ENCODE measurements at places on chromosomes 16 and 17.

DNA sequence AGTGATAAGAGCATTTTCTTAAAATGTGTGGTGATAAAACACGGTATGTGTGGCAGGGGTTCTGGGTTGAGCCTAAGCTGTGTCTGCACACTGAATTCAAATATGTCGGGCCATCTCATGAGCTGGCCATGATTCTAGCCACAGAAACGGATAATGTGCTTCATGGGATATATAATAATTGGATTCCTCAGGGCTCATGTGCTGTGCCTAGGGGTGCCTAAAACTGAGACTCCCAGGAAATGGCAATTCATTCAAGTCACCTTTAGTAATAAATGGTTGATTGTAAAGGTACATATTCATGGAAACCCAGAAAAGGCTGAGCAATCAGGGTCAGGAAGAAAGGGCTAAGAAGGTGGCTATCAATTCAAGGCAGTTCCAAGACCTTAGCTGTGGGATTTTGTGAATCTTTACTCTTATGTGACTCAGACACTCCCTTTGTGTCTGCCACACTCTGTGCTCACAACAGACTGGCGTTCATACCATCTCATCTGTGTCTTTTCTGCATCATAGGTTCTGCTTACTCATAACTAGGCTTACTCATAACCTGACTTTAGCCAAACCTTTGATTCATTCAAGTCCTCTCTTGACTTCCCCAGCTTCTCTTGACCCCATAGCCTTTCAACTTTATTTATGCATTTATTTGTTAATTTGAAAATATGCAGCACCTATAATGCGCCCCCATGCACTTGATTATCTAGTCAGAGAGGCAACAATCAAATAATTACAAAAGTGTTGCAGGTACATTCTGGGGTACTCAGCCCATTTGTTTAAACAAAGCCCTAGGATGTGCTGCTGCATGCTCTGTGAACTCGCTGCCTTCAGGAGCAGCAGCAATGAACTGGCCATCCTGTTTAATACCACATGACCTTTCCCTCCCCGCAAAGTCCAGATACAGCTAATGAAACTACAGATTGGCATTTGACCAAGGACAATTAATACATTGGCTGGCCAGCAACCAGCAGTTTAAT lies 28.4 kb upstream of the MED13 start:
- DNase-seq: peak; percentile 85

DNA sequence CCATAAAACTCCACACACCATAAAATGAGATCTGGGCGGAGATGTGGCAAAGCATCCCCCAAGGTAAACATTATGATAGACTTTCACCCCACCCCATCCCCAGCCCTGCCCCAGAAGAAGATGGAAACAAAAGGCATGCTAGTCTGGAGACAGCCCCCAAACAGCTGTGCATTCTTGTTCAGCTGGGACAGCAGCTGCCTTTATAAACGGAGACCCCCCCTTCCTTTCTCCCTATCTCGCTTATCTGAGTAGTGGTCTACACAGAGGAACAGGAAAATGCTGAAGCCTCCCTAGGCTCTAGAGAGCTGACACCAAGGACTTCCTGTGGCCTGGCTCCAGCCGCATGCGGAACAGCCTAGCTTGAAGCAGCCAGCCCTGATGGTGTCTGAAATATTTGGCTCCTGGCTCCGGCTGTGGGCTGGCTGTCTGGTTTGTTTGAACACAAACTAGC lies 190.3 kb upstream of the ANKFN1 start:
- DNase-seq: no peak

DNA sequence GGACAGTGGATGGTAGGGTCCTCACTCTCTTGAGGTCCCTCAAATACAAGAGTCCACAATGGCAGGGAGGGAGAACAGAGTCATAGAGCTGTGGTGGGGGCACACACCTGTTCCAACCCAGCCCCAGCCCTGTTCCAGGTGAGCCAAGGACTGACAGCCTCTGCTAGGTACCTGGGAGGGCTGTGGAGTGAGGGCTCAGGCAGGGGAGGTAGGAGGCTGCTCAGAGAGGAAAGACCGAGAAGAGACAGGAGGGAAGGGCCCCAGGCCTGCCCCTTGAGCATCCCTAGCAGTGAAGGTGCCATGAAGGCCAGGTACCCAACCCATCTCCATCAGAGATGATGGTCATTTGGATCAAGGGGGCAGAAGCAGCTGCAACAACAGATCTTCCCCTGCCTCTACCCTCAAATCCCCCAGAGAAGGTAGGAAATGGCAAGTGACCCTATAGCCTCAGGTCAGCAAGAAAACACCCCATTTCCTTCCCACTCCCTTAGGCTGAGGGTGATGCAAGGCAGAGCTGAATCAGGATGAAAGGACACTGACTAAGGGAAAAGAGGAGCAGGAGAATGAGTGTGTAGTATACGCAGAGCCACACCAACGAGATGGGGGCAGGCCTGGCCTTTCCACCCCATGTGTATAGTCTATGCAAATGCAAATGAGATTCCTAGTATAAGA lies 28.6 kb downstream of the CD300LG start:
- DNase-seq: no peak

- no peak for DNase-seq
Observed at GRCh38 chr17:59332749-59333377, 1.4 kb downstream of the YPEL2 start.

DNA sequence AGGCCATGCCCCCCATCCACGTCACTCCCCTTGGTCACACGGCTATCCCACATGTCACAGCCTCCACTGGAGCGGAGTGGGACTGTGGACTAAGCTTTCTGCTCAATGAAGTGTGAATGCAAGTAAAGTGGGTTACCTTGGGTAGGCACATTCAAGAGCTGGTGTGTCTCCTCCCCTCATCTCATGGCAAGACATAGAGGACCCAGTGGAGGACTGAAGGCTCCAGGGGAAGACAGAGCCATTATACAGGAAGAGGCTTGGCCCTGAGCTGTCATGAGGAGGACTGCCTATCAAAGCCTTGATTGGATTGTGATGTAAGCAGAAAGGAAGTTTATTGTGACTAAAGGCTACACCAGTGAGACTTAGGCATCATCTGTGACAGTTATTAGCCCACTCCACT lies 129.2 kb upstream of the CCL2 start:
- no peak for DNase-seq

DNA sequence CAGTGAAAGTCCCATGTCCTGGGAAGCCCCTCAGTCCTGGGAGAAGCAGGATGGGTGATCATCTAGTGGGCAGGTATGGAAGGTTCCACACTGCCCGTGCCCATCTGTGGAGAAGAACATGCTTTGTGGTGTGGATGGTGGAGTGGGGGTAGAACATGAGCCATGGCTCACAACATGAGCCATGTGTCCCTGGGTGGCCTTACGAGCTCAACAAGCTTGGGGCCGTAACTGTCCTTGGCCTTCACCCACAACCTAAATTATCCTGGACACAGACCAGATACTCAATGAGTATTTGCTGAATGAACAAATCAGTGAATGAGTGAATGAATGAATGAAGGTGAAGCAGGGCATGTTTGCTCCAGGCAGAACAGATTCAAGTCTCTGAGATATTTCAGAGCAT lies 13.5 kb downstream of the SOX8 start:
- DNase-seq: no peak

DNA sequence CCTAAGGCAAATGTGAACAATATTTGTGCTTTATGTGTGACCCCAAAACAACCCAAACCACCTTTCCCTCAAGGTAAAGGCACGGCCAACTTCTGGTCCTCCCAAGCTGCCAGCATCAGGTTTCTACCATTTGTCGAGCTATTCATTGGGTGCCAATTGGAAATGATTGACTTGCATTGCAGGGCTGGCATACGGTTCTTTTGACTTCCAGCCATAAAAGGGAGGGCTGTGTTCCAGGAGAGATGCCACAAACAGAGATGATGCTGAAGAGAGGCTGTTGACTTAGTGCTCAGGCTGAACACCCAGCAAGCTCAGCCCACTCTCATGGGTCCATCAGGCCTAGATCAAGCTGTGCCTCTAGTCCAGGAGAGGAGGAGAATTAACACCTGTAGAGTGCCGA lies 252.4 kb downstream of the GRIN2A start:
- no peak for DNase-seq

GRCh38 chr16:10335681-10336080 lies 50.2 kb upstream of the ATF7IP2 start:
- DNase-seq: no peak

DNA sequence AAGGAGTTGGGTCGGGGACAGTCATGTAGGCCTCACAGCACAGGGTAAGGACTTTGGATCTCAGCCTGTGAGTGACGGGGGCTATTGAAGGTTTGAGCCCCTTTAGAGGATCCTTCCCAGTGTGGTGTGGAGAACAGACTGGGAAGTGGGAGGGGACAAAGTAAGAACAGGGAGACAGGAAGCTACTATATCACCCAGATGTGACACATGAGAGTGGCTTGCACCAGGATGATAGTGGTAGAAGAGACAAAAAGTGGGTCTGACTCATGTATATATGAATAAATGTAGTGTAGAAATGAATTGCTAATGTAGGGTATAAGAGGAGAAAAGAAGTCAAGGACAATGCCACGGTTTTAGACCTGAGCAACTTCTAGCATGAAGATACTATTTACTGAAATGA lies 4.5 kb downstream of the NUP93 start:
- no peak for DNase-seq

DNA sequence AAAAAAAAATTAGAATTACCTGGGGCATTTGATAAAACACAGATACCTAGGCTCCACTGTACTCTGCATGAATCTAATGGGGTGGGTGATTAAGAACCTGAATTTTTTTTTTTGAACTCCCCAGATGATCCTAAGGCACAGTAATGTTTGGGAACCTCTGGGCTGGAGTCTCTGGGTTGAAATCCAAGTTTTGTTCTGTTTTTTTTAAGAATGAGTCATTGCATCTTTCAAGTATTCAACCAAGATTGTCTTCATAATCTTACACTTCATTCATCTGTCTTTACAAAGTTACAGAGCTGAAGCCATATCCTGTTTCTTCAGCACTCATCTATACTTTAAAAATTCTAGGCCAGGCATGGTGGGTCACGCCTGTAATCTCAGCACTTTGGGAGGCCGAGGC lies 52.6 kb downstream of the PIGL start:
- no peak for DNase-seq

DNA sequence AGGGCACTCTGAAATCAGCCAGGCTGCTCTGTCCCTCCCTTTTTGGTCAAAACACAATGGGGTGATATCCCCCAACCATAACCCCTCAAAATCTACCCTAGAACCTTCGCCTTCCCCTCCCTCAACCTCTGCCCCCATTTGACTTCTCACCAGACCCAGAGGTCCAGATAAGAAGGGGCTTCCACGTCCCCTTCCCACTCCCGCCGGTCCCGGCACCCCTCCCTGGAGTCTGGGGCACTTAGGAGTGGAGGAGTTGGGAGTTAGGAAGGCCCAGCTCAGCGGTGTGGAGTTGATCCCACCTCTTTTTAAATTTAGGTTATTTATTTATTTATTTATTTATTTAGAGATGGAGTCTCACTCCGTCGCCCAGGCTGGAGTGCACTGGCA lies 619 bp upstream of the TMEM92 start:
- no peak for DNase-seq

DNA sequence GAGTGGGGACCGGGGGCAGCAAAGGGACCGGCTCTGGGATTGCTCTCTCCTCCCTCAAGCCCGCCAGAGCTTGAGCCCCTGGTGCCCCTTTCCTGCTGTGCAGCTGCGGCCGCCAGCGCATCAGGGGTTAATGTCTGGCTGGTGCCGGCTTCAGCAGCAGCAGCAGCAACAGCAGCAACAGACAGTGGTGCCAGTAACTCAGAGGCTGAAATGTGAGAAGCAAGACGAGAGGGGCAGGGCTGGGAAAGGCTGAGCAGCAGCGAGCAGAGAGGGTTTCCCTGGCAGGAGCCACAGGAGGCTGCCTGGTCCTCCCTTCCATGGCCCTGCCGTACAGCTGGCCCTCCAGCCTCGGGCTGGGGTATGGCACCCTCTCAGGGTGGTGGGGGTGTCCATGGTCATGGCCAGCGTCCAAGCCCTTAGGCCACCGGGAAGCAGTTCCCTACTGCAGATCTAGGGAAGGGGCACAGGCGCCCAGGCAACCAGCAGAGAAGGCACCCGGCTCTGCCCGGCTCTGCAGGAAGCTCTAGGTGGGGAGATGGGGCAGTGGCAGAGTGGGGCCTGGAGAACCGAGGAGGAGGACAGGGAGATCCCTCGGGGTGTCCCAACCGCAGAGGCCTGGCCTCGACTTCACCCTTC lies 21.1 kb upstream of the TFAP4 start:
- DNase-seq: no peak

GRCh38 chr16:14499110-14499509 lies 130.9 kb downstream of the PARN start:
- DNase-seq: no peak

- DNase-seq: no peak
Observed at GRCh38 chr17:9023392-9024218, 2.3 kb downstream of the NTN1 start.

DNA sequence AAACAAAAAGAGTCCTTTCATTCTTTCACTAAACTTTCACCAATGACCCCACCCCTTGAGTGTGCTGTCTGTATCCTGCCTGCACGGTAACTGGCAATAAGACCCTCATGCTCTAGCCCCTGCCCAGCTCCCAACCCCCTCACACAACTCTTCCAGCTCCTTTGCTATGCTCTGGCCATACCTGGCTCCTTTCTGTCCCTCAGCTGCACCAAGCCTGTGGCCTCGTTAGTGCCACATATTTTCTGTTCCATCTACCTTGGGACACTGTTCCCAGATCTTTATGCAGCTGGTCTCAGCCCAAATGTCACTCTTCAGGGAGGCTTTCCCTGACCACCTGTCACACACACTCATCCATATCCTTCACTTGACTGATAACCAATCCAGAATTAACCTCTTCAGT lies 47.3 kb downstream of the C16orf82 start:
- no peak for DNase-seq

DNA sequence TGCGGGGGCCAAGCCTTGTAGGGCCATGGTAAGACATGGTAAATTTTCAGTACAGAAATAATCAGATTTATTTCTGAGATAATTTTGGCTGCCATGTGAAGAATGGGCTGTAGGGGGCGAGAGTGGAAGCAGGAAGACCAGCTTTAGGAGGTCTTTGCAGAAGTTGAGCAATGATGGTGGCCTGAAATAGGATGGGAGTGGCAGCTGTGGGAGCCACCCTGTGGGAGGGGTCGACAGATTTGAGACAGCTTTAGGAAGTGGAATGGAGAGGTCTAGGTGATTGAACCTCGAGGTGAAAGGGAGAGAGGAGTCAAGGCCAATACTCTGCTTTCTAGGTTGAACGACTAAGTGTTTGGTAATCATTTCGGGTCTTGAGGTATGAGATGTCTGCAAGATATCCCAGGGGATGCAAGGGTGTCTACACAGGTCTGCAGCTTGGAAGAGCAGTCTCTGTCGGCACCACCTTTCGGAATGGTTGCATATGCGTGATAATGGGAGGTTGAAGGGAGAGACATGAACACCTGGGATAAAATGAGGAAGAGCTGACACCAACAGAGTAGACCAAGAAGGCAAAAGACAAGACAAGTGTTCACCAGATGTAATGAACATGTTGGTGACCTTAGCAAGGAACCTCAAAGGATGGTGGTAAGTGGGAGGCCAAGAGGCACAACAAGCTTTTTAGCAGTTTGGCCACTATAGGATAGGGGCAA lies 4.2 kb upstream of the ATXN7L3 start:
- peak; percentile 72 for DNase-seq

Measured in activated CD4-positive, alpha-beta T cell treated with anti-CD3 and anti-CD28 coated beads, Interleukin-2, Interleukin-4, amounts not matched to agents 100 ng/mL and 50 ng/mL, durations not matched to agents 16 hours and 8 hours (primary cell).